ENCODE measurements at places on chromosomes 16 and 17.

DNA sequence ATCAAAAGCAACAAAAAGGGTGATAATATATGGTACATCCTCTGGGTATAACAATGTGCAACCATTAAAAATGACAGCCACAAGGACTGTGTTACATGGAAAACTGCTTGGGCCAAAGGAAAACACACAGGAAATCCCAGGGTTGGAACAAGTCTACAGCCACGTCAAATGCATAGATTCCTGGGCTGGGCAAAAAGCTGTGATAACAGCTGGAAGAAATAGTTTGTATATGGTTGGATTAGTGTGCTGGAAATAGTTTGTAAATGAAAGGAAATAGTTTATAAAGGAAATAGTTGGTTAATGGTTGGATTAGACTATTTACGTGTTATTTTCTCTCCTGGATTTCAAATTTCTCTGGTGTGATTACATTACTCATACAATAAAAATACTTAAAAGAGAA, 2.6 kb downstream of the HSD17B2 start:
- DNase-seq: no peak

DNA sequence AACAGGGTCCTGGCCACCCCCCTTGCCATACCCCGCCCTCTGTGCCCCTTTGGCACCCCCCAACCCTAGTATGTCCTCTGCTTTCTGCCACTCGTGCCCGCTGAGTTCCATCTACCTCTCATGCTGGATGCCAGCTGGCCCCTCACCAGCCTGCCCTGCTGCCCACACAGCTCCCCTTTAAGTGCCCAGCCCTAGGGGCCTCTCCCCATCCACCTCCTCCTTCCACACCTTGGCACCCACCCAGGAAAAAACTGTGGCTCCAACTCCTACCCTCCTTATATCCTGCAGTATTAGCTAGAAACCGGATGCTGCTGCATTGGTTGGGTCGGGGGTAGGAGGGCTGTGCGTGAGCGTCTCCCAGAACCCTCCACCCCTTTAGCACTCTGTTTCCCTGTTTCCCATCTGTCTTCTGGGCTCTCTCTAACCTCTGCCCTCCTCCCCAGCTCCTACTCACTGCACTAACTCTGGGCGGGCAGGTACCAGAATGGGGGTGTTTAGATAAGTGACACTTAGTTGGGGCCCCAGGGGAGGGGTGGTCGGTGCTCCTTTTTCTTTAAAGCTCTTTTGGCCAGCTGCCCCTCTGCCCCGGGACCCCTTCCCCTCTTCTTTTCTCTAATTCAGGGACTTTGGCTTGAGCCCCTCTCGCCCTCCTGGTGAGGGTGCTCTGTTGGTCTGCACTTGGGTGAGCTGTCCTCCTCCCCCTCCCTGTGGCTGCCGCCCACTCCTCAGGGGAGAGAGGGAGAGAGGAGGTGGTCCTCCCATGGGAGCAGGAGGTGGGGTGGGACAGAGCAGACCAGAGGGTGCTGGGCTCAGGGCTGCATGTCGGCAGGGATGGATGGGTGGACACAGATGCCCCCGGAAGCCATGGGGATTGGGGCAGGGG, 9.9 kb downstream of the NR1D1 start:
- DNase-seq: no peak

DNA sequence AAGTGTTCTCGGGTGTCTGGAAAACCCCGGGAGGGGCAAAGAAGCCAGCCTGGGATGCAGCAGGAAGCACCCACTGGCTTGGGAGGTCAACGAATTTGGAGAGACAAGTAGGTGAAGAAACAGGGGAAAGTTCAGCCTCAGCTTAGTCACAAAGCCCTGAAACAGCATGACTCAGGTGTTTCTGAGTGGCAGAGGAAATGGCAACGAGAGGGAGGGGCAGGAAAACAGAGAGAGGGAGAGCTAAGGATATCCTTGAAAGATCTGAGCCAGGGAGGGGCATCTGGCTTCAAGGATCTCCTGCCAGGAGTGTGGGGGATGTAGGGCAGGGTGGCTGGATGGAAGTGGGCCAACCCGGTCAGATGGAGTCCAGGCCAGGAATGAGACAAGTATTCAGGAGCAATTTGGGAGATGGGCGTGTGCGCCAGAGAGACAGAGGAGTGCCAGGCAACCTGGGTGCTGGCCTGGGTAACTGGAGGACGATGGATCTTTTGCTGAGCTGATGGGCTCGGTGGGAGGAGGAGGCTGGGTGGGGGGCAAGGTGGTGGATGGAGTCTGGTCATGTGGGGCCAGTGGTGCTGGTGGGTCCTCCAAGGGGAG, 27.2 kb downstream of the ABCC3 start:
- DNase-seq: no peak

DNA sequence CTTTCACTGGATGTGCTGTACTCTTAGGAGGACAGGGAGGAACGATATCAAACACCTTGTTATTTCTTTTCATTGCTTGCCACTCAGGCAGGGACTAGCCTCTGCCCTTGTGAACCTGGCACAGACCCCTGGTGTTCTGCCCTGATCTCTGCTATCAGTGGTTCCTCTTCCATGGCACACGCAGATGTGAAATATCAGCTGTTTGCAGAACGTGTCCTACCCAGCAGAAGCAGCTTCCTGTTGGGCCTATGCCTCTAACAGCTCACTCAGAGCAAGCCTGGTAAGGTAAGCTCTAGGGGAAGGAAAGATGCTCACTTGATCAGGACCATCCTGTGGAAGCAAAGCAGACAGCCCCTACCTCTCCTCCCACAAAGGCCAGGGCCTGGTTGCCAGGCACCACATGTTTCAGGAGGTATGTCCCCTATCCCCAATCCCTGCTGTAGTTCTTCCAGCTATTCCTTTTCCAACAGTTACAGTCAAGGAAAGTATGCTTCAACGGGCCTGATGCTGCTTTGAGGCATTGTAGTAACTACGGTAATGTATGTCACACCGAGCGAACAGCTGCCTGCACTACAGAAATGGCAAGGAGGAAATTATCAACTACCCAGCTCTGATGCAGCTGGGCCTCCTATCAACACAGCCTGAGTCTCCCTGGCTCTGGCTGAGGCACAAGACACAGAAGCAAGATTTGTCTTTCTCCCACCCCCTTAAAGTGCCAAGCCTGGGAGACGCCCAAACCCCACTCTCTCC, 41.3 kb upstream of the GFOD2 start:
- DNase-seq: no peak

- DNase-seq: no peak
Observed at GRCh38 chr16:55144651-55145050, 179.4 kb upstream of the IRX6 start.

DNA sequence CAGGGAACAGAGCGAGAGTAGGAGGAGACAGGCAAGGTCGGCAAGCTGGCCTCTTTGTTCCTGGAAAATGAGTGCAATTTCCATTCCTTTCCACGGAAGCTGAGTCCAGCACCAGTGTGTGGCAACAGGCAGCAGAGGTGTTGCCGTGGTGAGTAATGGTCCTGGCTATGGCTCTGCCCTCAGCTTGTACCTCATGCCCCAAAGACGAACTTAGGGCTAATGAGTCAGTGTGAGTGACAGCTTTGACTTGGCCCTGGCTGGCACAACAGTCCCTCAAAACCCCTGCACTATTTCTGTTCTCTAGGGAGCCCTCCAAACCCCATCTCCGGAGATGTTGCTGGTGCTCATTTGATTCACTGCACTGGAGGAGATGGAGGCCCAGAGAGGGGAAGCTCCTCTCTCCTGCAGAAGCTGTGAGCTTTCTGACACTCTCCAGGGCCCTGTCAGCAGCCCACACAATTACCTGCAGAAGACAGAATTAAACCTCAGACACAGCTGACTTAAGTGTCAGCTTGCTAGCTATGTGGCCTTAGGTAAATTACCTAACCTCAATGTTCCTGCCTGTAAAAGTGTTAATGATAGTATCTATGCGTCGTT, 129.9 kb downstream of the TMEM132E start:
- no peak for DNase-seq

DNA sequence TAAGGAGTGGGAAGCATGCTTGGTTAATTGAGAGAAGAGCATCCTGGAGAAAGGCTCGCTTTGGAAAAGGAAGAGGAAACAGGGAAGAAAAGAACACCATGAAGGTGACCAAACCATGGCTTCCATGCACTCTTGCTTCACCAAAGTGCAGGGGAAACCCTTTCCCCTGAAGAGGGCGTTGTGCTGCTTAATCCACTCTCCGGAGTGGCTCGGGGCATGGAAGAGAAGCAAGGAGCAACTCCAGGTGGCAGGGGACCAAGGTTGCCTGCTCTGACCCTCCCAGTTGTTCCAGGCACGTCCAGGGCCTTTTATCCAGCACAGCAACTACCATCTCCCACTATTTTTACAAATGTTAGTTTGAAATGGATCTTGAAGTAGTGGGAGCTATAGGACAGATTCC, 108.1 kb downstream of the STX8 start:
- no peak for DNase-seq

DNA sequence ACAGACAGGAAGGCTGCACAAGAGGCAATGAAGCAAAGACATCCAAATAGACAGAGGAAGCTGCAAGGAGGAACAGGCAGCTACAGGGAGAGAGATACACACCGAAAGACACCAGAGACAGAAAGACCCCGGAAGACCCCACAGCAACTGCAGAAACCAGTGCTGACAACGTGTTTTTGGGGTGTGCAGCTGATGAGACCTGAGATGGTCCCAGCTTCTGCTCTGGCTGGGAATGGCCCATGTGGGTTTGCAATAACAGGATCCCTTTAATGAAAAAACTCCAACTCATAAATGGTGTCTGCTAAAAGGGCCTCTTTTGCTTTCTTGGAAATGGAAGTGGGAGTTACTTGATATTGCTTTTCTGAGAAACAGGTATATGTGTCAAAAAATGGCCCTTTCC, 101.5 kb upstream of the CDH11 start:
- DNase-seq: no peak

DNA sequence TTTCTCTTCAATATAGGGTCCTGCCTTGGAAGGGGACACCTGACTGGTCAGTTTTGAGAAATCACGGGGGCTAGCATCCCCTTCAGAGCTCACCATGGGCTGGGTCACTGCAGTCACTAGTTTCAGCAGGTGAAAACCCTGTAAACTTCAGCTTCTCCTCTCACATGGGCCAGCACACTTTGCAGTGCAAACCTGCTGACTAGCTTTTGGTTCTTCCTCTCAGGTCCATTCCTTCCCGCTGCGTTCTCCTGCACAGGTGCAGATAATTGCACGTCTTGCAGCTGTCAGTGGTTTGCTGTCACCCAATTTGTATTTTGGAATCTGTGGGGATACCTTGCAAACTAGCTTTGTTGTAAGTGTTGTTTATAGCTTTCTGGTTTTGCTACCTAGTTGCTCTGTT, 95.1 kb downstream of the LYRM1 start:
- no peak for DNase-seq

GRCh38 chr17:40678902-40679522, 14.0 kb upstream of the KRT222 start:
- DNase-seq: no peak

DNA sequence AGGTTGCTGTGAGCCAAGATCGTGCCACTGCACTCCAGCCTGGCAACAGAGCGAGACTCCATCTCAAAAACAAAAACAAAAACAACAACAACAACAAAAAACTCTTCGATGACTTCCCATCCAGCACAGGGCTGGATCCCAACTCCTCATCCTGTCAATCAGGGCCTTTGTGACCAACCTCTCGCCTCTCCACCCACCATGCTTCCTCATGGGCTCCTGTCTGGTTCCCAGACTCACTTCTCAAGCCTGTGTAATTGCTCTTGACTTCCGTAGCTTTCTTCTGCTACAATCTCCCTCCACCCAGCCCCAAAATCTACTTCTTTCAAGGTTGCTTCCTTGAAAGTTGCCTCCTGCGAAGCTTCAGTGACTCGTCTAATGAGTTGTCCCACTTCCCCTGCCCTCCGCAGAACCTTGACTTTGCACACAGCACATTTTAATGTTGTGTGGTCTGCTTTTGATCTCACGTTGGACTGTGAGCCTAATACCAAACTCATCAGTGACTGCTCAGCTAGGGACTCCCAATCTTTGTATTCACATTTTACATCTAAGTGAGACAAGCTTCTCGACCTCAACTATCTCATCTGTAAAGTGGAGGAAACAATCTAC, 936 bp upstream of the RASL10B start:
- DNase-seq: no peak

DNA sequence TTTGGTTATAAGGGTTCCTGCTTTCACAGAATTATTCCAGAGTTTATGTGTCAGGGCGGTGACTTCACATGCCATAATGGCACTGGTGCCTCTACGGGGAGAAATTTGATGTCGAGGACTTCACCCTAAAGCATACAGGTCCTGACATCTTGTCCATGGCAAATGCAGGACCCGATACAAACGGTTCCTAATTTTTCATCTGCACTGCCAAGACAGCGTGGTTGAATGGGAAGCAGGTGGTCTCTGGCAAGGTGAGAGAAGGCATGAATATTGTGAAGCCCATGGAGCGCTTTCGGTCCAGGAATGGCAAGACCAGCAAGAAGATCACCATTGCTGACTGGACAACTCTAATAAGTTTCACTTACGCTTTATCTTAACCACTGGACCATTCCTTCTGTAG, 39.6 kb upstream of the CDRT4 start:
- no peak for DNase-seq

DNA sequence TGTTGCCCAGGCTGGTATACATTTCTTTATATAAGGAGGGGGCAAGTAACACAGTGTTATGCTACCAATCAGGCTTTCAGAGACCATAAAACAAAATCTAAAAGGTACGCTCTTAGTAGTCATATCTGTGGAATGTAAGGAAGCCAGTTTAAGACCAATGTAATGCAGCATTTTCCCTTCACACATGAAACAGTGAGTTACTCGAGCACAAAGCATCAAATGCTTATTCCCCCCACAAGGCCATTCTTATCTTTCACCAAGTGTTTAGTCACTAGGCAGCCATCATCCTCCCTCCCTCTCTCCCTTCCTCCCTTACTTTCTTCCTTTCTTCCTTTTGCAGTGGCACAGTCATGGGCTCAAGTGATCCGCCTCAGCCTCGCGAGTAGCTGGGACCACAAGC, 12.8 kb downstream of the HMOX2 start:
- DNase-seq: no peak

DNA sequence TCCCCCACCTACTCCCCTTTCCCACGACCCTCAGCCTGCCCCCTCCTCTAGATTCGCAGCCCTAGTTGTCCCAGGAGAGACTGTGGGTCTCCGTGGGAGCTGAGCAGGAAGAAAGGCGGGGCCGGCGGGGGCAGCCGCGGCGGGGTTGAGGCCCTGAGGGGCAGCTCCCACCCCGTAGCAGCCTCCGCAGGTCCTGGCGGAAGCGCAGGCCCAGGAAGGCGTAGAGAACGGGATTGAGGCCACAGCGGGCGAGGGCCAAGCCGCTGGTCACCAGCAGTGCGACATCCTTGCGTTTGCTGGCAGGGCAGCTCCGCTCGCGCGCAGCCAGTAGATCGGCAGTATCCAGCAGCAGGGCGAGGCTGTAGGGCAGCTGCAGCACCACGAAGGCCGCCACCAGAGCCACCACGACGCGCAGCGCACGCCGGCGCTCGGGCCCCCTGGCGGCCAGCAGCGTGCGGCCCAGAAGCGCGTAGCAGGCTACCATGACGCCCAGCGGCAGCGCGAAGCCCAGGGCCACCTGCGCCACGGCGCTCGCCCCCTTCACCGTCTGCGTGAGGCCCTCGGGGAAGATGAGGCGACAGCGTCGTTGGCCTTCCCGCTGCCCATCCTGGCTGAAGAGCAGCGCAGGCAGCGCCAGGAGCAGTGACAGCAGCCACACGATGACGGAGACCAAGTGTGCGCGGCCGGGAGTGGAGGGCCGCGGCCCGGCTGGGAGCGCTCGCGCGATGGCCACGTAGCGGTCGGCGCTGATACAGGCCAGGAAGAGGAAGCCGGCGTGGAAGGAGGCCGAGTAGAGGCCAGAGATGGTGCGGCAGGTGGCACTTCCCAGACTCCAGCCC, 1.9 kb downstream of the CCR10 start:
- peak; percentile 37 for DNase-seq

GRCh38 chr17:59964482-59965328, at the start of gene RNFT1:
TSS of gene RNFT1 (minus strand) at chr17:59964740. CDS start at chr17:59964663, 77 bp downstream.
- DNase-seq: peak; percentile 81

Measured in hippocampal formation (tissue), 2 donors.